ENCODE measurements at places on chromosomes 4 and X.

- no peak for DNase-seq
Measured at GRCh38 chr4:89353514-89353913, 45.9 kb upstream of the GPRIN3 start.

DNA sequence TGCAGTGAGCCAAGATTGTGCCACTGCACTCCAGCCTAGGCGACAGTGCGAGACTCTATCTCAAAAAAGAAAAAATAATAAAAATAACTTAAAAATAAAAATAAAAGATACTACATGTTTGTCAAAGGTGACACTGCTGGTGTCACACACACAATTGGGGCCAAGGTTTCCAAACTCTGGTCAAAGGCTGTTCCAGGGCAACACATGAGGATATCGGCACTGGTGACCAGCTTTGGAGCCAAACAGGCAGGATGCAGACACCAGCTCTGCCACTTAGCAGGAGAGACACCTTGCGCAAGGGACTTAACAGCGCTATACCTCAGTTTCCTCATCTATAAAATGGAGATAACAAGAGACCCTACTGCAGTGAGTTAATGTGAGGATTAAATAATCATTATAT is 52.3 kb downstream of the CD99L2 start:
- DNase-seq: peak; percentile 77

- no peak for DNase-seq
Measured at GRCh38 chr4:151484396-151485102, 75.6 kb downstream of the FHIP1A start.

- DNase-seq: no peak
Measured at GRCh38 chr4:168480931-168481611, 779 bp upstream of the DDX60L start.

DNA sequence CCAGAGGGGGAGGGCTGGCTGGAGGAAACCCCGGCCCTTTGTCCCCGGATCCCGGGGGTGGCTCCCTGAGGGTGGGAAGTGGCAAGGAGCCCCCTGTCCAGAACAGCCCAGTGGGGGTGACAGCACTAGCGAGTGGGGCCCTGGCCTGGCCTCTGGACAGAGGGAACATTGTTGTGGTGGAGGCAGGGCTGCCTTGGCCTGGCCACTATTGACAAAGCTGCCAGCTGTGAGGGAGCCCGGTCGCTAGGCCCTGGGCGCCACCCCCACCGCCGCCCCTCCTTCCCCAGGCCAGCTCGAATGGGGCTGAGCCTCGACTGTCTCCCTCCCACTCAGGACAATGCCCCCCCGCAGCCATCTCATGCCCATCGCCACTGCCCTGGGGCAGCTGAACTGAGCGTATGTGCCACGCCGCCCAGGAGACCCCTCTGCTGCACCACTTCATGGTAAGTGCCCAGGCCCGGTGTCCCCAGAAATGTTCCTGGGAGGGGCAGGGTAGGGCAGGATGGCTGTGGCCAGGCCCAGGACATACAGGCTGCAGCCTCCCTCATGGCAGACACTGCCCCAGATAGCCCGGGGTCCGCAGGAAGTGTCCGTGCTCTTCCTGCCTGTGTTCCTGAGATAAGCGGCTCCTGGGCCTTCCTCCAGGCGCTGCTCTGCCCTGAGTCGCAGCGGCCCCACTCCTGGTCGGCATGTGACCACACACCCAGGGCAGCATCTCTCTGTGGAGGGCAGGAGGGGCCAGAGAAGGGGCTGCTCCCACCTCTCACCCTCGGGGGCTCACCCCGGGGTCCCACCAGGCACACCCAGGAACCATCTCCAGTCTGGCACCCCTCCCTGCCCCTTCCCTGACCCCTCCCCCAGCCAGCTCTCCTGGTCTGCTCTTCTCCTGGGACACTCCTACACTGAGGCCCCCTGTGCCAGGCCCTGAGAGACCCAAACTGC is 1.4 kb downstream of the PLXNB3 start:
- no peak for DNase-seq

DNA sequence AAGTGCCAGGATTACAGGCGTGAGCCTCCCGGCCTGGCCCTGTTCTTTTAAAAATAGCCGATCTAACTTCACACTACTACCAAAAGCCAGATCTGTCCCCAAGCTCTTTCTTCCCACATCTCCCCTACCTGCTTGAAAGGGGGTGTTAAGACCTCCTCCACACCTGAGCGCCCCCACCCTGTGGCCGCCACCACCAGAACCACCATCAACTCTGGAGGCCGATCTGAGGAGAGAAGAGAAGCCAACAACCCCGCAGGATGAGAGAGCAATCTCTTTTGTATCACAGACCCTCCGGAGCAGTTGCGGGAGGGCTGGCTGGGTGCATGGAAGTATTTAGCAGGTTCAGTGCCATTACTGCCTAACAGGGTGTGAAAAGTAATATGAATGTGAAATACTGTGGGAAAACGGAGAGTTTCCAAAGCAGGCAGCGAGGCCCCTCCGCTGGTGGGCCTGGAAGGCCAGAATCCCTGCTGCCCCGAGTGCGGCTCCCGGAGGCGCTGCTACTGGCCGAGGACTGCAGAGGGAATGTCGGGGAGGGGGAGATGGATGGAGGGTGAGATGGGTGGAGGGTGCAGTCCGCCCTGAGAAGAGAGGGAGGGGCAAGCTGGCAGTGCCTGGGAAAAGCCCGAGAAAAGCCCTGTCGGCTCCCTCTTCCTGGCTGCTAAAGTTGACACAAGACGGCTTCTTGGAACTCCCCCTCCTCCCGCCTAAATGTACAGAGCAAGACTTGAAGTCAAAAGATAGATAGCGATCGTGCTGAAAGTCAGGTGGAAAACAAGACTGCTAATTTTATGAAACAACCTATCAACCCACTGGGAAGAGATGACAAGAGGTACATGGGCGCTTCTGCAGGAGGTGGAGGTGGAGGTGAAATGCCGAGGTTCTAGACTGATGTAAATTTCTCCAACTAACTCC is 22.3 kb downstream of the HAND2 start:
- DNase-seq: no peak

DNA sequence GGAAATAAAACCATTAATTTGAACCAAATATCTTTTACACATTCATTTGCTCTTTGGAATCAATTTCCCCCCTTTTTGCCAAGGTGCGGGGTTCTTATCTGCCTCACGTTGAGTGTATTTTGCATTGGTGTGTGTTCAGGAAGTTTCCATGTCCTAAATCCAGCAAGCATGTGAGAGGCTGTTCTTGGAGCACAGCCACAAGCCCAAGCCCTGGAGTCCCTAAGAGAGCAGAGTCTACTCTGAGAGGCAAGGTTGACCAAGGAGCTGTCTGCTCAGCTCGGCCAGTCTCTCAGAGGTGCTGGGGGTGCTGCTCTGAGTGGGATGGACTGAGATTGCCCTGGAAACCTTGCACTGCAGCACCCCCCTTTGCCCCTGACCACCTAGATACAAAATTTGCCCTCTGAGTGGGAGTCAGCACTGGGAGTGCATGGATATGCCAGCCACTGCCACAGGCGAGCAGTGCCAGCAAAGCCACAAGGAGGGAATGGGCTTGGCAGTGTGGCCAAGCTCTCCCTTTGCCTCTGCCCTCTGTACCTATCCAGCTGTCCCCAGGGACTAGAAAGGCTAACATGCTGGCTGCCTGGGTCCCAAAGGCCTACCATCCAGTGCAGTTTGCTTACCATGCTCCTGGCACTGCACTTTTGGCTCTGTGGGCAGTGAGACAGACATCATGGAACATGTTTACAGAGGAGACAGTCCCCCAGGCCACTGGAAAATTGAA is 20.5 kb upstream of the FAM193A start:
- DNase-seq: peak; percentile 68

DNA sequence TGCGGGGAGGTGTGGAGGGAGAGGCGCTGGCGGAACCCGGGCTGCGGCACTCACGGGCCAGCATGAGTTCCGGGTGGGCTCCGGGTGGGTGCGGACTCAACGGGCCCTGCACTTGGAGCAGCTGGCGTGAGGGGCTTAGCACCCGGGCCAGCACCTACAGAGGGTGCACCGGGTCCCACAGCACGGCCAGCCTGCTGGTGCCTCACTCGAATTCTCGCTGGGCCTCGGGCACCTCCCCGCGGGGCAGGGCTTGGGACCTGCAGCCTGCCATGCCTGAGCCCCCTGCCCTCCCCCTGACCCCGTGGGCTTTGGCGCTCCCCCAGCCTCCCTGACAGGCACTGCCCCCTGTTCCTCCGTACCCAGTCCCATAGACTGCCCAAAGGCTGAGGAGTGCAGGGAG is 10.8 kb upstream of the CAMK2D start:
- no peak for DNase-seq

- no peak for DNase-seq
Measured at GRCh38 chrX:21956783-21957182, 16.3 kb downstream of the SMS start.

GRCh38 chr4:8141935-8142334 is 16.7 kb downstream of the ABLIM2 start:
- DNase-seq: no peak

DNA sequence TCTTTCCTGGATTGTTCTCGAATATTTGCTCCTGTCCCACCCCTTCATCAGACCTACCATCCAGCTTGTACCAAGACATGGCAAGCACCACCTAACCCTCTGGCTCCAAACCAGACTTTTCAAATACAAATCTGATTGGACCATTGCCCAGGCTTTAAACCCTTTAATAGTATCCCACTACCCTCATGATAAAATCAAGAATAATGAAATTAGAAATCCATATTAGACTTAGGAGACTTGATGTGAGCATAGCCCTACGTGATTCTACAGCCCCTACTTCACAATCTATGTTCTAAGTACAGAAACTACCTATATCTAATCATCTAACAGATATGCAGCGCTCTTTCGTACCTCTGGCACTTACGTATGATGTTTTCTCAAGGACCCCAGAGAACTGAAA is 375.2 kb upstream of the CPEB2 start:
- DNase-seq: no peak

DNA sequence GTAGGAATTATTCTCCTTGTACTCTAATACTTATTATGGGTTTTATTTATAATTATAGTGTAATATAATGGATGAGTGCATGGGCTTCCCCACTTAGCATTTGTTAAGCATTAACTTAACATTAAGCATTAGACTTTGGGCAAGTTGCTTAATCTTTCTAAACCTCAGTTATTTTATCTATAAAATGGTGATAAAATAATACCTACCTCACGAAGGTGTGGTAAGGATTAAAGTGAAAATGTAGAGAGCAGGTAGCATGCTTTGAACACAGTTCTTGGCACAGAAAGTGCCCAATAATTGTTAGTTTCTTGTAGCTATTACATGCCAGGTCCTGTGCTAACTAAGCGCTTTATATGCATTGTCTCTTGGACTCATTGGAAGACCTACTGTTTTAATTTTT is 2.6 kb downstream of the MSMO1 start:
- no peak for DNase-seq

GRCh38 chr4:117378942-117379341 is 293.6 kb upstream of the TRAM1L1 start:
- no peak for DNase-seq

DNA sequence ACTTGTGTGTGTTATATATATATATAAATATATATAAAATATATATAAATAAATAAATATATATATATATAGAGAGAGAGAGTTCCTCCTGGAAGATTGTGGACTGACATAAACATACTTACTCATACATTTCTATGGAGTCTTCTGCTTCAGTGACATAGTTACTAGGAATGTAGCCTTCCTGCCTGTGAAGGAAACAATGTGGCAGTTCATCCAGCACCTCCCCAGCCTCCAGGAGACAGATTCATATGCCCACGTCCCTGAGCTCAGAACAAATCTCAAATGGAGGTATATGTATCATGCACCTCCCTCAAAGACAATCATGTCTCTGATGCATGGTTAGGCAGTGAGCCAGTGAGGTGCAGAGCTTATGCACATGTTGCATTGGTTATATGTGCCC is 11.4 kb upstream of the TIMM8A start:
- DNase-seq: no peak

All from left lobe of liver (tissue), 2 donors.